SK-N-DZ (cell line): ENCODE measurements at places on chromosomes 1 and 21.

DNA sequence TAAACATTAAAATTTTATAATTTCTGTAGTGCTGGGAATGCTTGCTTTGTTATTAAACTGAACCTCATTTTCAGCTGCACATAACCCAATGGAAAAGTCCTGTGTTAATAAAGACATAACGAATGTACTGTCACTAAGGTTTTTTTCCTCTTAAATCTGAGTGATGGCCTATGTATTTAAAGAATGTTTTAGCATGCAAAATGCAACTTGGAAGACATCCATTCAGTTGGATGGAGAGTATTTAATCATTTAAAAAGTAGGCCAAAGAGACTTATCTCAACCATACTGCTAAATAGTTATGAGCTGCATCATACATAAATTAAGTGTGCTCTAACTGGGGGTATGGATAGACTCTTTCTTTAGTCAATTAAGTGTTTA, 48.5 kb downstream of the RWDD3 start:
- DNase-seq, result no peak

DNA sequence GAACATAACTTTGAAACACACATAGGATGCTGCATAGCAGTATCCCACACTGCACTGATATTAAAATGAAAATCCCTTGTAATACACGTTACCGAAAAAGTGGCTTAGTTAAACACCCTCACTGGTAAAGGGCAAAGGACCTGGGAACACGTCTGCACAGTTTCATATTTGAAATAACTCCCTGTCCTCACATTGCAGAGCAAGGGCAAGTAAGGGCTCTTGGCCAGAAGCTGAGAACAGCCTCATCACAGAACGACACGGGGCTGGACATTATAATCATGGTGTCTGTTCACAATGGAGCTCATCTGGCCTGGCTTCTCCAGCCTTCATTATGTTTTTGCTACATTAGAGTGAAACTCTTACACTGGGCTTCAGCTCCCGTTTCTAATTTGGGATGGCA, 207.0 kb downstream of the PCP4 start:
- no peak for DNase-seq

GRCh38 chr1:242847390-242847993, 323.0 kb upstream of the PLD5 start:
- DNase-seq, result no peak

DNA sequence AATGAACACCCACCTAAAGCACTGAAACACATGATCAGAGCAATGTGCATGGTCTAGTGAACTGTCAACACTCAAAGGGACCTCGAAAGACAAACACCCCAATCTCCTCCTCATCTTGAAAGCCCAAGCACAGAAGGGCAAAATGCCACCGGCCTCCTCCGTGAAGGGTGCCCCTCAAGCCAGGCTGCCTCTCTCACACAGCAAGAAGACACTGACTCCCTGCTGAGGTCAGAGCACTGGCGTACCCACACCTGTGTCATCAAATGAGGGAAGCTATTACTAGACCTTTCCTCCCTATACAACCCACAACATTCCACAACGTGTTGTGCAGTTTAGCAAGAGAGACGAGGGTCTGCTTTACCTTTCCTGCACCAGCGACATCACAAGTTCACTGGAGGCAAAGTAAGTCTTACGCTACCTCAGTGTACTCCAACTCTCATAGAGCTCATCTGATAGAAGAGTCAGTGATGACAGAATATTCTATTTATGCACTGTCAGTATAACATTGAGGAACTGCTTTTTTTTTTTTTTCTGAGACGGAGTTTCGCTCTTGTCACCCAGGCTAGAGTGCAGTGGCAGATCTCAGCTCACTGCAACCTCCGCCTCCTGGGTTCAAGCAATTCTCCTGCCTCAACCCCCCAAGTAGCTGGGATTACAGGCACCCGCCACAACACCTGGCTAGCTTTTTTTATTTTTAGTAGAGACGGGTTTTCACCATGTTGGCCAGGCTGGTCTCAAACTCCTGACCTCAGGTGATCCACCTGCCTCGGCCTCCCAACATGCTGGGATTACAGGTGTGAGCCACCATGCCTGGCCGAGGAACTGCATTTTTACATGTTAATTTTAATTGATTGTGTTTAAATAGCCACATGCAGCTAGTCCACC, 3.3 kb downstream of the SH3BP5L start:
- no peak for DNase-seq

DNA sequence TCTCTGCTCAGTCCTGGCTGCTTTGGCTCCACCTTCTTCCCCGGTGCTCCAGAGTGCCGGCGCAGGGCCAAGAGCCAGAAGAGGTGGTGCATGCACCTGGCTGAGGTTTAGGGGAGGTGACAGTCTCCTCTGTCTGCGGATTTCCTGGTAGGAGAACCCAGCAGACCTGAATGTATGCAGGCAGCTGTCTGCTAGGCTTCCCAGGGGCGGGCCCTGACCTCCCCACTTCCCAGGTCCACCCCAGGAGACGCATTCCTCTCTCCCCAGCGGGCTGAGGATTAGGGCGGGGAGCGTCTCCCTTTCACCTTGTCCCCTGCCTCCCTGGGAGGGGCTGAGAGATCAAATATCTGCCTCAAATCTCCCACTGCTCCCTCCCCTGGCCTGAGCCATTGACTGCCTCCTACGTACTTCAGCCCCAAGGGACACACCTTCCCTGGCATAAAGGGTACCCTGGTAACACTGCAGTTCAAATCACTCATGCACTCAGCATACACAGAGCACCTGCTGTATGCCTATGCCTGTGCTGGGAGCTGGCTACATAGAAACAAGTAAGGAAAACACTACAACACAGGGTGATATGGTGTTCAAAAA, 27.5 kb downstream of the DMBX1 start:
- no peak for DNase-seq

DNA sequence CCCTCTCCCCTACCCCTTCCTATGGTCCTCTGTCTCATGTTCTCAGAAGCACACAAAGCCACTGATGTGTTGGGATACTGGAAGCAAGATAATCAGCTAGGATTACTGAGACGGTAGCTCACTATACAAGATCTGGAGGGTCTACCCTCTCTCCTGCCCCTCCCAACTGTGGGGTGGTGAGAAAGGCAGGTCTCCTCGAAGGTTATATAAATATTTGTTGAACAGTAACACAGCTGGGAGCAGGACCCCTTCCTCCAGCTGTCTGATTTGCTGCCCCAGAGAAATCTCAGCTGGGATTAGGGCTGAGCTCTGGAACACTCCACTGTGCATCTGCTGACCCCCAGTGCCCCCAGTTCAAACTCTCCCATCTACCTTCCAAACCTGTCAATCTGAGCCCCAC, 94.2 kb upstream of the IPO9 start:
- DNase-seq, result no peak

- no peak for DNase-seq
Measured at GRCh38 chr1:8202182-8202905, 115.6 kb upstream of the SLC45A1 start.

- DNase-seq, result no peak
Measured at GRCh38 chr1:217003355-217003754, 280.1 kb upstream of the ESRRG start.

DNA sequence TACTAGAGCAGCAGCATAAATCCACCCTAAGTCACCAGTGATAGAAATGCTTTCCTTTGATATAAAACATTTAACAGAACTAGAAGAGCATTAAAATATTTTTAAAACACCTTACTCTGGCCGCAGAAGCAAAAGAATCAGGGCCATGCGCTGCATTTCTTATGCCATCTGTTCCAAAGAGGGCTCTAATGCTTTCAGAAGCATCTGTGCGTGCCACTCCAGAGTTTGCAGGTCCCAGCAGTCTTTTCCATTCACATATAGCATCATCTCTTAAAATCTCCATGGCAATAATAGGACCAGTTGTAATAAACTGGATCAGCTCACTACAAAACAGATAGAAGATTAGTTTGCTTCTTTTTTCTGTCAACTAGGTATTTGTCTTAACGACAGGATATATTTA, 69.2 kb downstream of the NME7 start:
- DNase-seq, result no peak

GRCh38 chr1:224168859-224169380, 14.1 kb upstream of the DEGS1 start:
- DNase-seq, result no peak

GRCh38 chr1:198556971-198557370, 16.5 kb upstream of the ATP6V1G3 start:
- no peak for DNase-seq
